ENCODE measurements at places on chromosomes 7 and 10.

GRCh38 chr10:10819206-10819856 lies 198.3 kb upstream of the CELF2 start:
- no peak for DNase-seq

DNA sequence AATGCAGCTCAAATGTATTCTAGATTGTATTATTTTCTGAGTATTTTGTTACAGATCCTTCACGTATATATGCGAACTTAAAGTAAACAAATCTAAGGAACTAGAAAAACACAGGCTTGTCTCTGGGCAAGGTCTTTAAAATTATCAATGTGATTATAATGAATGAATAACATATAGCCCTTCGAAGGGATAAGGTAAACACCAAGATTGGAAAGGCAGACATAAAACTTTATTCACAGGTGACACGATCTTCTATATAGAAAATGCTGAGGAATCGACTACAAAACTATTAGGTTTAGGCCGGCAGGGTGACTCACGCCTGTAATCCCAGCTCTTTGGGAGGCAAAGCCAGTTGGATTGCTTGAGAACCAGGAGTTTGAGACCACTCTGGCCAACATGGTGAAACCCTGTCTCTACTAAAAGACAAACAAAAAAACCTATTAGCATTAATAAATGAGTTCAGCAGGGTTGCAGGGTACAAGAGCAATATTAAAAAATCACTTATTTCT lies 80.4 kb downstream of the CNNM2 start:
- DNase-seq: no peak

- DNase-seq: no peak
Measured at GRCh38 chr10:3136763-3137611, 35.6 kb downstream of the PITRM1 start.

- no peak for DNase-seq
Measured at GRCh38 chr7:93146036-93146435, 2.1 kb downstream of the SAMD9L start.

DNA sequence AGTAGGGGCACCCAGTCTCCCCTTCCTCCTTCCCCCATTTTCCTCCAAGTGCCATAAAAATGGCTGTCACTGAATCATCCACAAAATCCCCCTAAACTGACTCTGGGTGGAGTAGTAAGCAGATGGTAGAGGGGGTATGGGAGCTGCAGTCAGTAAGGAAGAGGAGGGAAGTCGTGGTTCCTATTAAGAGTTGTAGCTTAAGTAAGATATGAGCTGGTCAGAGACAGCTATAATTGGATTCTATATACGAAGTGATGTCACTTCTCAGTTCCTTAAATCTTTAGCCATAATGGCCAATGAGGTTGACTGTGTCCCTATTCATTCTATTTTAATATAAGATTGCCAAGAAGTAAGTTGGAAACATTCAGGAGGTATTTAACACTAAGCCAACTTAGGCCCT lies 131.7 kb downstream of the SLC16A9 start:
- DNase-seq: no peak

GRCh38 chr10:109029870-109030269 lies 893.4 kb downstream of the XPNPEP1 start:
- DNase-seq: no peak

- DNase-seq: no peak
Measured at GRCh38 chr7:115271332-115272235, 349.7 kb downstream of the MDFIC start.

GRCh38 chr7:36208426-36208825 lies 55.4 kb downstream of the EEPD1 start:
- no peak for DNase-seq

GRCh38 chr7:80131675-80132435 lies 2.8 kb upstream of the GNAI1 start:
- no peak for DNase-seq

GRCh38 chr10:132714096-132714985 lies 71.6 kb downstream of the NKX6-2 start:
- no peak for DNase-seq

- DNase-seq: no peak
Measured at GRCh38 chr10:19048891-19049290, 290 bp downstream of the MALRD1 start.

DNA sequence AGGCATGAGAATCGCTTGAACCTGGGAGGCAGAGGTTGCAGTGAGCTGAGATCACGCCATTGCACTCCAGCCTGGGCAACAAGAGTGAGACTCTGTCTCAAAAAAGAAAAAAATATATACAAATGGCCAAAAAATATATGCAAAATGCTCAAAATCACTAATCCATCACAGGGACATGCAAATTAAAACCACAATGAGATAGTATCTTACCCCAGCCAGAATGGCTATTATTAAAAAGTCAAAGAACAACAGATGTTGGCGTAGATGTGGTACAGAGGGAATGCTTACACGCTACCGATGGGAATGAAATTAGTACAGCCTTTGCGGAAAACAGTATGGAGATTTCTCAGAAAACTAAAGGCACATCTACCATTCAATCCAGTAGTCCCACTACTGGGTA lies 17.4 kb downstream of the SNX8 start:
- DNase-seq: no peak

DNA sequence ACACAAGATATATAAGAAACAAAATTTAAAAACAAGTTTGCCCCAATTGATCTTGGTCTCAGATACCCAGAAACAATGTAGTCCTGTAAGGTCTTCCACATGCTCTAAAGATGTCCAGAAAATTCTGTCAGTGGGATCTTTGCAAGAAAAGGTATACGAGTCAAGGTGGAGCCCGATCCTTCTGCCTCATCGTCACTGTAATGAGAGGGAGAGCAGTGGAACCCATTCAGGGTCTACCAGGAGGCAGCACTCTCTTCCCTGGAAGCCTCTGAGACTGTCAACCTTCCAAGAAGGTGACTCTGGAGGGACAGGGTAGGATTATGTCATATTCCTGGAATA lies 112.8 kb downstream of the JCAD start:
- no peak for DNase-seq

DNA sequence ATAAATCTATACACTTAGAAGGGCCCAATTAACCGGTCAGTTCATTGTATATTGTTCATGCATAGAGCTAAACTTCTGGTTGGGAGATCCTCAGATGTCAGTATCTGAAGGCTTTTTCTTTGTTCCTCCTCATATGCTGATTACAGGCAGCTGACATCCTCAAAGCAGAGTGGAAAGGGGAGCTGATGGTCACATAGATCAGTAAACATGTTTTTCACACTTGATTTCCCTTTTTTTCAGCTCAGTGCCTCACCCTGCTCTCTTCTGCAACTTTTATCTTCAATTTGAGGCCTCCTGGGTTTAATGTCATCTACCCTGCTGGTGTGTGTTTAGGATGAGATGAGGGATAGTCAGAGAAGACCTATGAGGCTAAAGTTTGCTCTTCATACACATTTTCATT lies 297.9 kb upstream of the FZD1 start:
- no peak for DNase-seq

- no peak for DNase-seq
Measured at GRCh38 chr10:117541909-117542705, 439 bp upstream of the EMX2 start.

DNA sequence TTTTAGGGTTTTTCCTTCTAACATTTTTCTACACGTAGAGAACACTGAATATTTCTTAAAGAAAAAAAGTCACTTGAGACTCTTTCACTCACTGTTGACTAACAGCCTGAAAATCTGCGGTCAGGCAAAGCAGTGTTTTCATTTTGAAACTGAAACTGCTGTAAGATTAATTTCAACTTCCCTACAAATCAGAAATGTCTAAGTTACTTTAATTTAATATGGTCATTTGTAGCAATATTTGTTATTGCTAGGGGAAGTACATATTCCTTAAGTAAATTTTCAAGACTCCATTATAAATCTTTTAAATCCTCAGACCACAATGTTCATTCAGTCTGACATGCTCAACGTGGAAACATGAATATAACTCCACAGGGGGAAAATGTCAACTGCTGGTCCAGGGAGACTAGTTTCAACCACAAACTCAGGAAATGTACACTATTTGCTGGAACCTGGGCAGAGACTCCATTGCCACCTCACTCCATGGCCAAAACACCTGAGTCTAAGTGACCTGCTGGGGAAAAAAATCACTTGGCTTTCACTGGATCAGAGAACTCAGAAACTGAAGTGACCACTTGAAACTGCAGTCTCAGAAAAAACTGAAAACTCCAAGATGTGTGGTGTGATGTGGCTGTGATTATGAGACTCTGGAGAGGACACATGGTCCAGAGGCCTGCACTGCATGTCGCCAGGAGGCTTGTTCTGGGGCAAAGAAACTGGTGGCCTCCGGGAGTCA lies 161.2 kb downstream of the TAX1BP1 start:
- DNase-seq: no peak

- DNase-seq: no peak
Measured at GRCh38 chr10:103130910-103131309, 62.2 kb downstream of the NT5C2 start.

- DNase-seq: no peak
Measured at GRCh38 chr10:15868006-15868405, 7.7 kb upstream of the MINDY3 start.

- peak; percentile 46 for DNase-seq
Measured at GRCh38 chr10:62732841-62733653, 71.5 kb upstream of the ADO start.

- DNase-seq: no peak
Measured at GRCh38 chr7:21624320-21624719, 81.5 kb downstream of the DNAH11 start.
